ENCODE measurements at places on chromosomes 3 and 15.

GRCh38 chr3:42066516-42067181 lies 24.5 kb upstream of the TRAK1 start:
- no peaks in the 10 kb centered on the region for H3K36me3 ChIP-seq
- H3K27me3 ChIP-seq = no peaks in the 10 kb centered on the region
- DNase-seq = no peak

GRCh38 chr15:40306908-40307307 lies 827 bp downstream of the PLCB2 start:
- no peak overlapping the region for H3K27ac ChIP-seq
- no peaks in the 10 kb centered on the region for H3K36me3 ChIP-seq
- no peak overlapping the region for H3K4me3 ChIP-seq
- no peaks in the 10 kb centered on the region for H3K4me1 ChIP-seq
- H3K27me3 ChIP-seq = no peaks in the 10 kb centered on the region

- no peak overlapping the region for H3K27ac ChIP-seq
- H3K4me1 ChIP-seq = no peaks in the 10 kb centered on the region
- no peak overlapping the region for H3K4me3 ChIP-seq
- no peaks in the 10 kb centered on the region for H3K36me3 ChIP-seq
- peaks cover 11% of the 10 kb centered on the region for H3K27me3 ChIP-seq
Measured at GRCh38 chr15:68494573-68495110, 62.7 kb upstream of the ITGA11 start.

DNA sequence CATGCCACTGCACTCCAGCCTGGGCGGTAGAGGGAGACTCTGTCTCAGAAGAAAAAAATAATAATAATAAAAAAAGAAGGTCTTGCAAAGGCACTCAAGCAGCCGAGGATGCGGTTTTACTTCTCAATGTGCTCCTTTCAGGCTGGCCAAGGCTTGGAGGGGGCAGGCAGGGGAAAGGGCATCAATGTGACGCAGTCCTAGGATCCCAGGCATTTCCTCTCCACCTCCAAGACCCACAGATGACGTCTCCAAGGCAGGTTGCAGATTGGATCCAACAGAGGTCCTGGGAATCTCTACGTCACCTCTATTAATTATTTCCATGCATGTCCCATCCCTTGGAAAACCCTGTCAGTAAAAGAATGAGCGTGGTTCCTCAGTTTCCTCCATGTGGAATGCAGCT lies 56.2 kb downstream of the FAM43A start:
- no peak for DNase-seq
- H3K4me3 ChIP-seq = no peak overlapping the region
- peaks cover 11% of the 10 kb centered on the region for H3K4me1 ChIP-seq

DNA sequence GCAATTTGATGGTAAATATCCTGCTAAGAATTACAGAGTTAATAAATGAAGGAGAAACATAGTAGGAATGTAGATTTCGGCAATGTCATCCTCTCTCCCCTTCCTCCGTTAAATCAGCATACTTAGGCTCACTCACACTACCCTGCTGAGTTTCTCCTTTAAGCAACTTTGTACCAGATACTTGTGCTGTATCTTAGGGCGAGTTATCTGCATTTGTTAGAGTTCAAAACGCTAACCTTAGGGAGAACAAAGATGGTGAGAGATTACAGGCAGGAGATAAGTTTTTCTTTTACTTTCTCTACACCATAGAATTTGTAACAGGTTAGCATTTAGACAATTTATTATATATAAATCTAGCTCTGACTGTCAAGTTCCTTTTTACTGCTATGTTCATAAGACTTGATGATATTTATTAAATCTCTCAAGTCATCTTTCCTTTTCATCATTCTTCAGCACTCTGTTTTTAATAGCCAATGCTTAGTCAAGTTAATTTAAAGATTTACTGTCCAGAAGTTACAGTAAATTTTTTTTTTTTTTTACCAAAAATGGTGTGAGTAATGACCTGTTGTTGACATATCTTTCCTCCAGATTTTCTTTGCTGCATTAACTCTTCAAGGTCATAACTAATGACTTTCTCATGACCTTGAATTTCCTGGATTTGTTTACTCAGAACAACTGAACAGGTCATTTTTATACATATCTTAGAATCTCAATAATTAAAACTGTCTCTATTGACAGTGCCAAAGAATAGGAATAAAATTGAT lies 22.2 kb downstream of the SUCNR1 start:
- H3K27me3 ChIP-seq = no peaks in the 10 kb centered on the region
- H3K4me1 ChIP-seq = peaks cover 18% of the 10 kb centered on the region

DNA sequence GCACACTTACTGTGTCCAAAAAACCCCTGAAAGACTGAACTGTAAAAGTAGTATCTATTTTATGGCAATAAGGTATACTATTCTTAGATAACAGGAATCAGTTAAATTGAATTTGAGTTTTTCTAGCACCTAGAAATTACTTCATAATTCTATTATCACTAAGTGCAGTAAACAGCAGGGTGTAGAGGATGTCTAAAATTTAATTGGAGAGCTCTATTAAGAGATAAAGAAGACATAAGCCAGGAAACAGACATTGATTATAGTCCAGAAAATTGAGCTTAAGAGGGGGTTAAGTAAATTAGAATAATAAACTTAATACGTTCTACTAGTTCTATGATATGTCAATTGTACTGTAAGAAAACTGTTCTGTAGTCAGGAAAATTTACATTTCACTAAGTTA lies 403.5 kb upstream of the CBLB start:
- H3K4me1 ChIP-seq = no peaks in the 10 kb centered on the region
- H3K36me3 ChIP-seq = no peaks in the 10 kb centered on the region
- no peak overlapping the region for H3K27ac ChIP-seq
- DNase-seq = no peak

DNA sequence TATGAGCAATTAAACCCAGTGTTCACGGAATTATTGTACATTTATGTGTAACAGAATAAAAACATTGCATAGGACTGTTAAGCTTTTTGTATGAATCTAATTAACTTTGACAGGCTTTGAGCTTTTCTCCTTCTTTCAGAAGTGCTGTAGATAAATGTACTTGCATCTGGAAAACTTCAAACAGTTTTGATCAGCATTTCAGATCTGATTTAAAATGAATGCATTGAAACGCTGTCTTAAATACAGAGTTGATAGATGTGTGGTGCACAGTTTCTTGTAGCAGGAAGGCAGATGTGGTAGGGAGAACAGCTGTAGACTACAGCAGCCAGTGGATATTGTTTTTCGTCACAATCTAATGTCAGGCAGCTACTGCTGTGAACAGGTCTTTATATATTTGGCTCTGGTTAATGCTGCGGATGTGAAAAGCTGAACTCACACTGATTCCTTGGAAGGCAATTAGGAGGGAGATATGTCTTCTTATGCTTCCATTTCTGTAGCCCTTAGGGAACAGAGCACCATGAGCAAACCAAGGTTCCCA lies 193.8 kb upstream of the GOLIM4 start:
- H3K36me3 ChIP-seq = no peaks in the 10 kb centered on the region
- H3K27ac ChIP-seq = no peak overlapping the region
- no peak for DNase-seq
- peaks cover 9% of the 10 kb centered on the region for H3K27me3 ChIP-seq

GRCh38 chr3:19254189-19254588 lies 105.9 kb downstream of the KCNH8 start:
- no peaks in the 10 kb centered on the region for H3K36me3 ChIP-seq
- no peak overlapping the region for H3K4me3 ChIP-seq
- no peak overlapping the region for H3K27ac ChIP-seq
- H3K4me1 ChIP-seq = no peaks in the 10 kb centered on the region

DNA sequence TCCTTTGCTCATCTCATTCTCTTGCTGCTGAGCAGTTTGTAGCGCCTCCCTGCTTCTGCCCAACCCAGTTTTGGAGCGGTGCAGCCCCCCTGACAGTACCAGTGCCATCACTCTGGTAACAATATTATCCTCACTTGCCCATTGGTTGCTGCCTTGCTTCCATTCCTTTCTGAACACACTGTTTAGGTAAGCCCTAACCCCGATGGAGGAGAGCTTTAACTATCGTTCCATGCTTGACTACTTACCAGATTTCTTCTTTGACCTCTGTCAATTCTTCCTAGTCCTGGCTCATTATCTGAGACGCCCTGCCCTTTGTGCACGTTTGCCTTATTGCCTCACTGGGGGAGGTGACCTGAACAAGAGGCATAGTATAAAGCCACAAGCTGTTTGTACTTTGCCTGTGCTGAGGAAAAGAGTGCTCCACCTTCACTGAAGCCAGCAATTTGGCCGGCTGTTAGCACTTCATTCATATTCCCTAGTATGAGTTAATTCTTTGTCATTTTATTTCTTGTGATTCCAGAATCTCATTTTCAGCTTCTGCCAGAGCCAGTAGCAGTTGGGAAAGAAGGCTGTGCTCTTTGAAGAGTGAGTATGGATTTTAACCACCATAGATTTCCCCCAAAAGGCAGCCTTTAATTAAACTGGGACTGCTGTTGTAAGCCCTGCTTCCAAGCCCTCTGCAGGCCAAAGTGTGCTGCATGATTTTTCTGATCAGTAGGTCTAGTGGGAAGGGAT lies 11.9 kb downstream of the ABHD6 start:
- DNase-seq = no peak
- no peaks in the 10 kb centered on the region for H3K27me3 ChIP-seq
- no peak overlapping the region for H3K4me3 ChIP-seq
- H3K4me1 ChIP-seq = no peaks in the 10 kb centered on the region
- H3K27ac ChIP-seq = no peak overlapping the region

- DNase-seq = no peak
- H3K4me1 ChIP-seq = no peaks in the 10 kb centered on the region
- H3K36me3 ChIP-seq = no peaks in the 10 kb centered on the region
Measured at GRCh38 chr3:29637068-29637467, 356.2 kb downstream of the RBMS3 start.

- H3K4me3 ChIP-seq = no peak overlapping the region
- no peak overlapping the region for H3K27ac ChIP-seq
- no peak for DNase-seq
- H3K36me3 ChIP-seq = no peaks in the 10 kb centered on the region
Measured at GRCh38 chr3:79822076-79822475, 54.3 kb upstream of the ROBO1 start.

- H3K27me3 ChIP-seq = no peaks in the 10 kb centered on the region
- no peak overlapping the region for H3K4me3 ChIP-seq
- no peak overlapping the region for H3K27ac ChIP-seq
- DNase-seq = no peak
- no peaks in the 10 kb centered on the region for H3K36me3 ChIP-seq
- H3K4me1 ChIP-seq = peaks cover 10% of the 10 kb centered on the region
Measured at GRCh38 chr3:122973893-122974615, 53.5 kb downstream of the SEMA5B start.

DNA sequence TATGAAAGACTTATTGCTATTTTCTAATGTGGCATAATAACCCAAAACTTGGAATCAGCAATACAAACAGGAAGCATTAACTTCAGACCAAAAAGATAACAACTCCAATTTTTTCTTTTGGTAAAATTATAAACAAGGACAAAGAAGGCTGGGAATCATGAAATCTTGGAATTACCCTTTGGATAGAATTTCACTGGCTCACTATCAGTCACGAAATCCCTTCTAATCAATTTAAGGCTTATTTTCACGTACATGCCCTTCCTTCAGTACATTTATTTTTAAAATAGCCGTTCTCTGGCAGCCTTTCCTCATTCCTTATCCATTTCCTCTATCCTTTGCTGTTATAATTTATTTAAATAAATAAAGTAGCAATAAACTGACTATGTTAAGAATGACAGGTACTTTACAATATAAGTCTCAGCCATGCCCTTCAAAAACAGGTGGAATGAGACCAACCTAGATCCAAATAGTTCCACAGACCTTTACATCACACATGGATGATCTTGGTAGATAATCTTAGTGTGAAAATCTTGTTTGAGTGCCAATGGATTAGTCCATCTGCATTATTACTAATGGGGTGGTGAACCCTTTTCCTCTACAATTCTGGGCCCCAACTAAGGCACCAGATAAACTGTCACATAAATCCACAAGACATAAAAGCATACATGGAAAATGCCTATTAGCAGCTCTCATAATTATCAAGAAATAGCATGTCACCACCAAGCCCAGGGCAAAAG lies 38.9 kb downstream of the ABI3BP start:
- DNase-seq = no peak
- peak overlapping the region; percentile 1 for H3K27ac ChIP-seq
- H3K4me1 ChIP-seq = no peaks in the 10 kb centered on the region
- no peak overlapping the region for H3K4me3 ChIP-seq

DNA sequence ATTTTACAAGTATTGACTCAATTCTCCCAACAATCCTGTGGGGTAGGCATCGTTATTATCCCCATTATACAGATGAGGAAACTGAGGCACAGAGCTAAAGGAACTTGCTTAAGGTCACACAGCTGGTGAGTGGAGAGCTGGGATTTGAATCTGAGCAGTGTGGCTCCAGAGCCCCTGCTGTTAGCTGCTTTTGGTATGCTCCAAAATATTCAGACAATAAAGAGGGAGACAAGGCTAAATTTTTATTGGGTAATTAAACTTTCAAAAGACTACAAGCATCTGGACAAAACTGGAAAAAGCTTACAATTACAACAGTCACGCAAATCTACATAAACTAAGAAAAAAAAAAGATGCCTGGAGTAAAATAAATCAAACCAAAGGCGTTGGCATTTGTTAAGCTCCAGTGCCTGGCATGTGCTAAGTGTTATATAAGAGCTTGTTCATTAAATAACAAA lies 27.7 kb downstream of the CCDC13 start:
- H3K4me3 ChIP-seq = no peak overlapping the region
- no peak overlapping the region for H3K27ac ChIP-seq
- H3K4me1 ChIP-seq = no peaks in the 10 kb centered on the region
- no peak for DNase-seq
- H3K27me3 ChIP-seq = no peaks in the 10 kb centered on the region

GRCh38 chr3:21238661-21239060 lies 512.3 kb downstream of the ZNF385D start:
- H3K4me1 ChIP-seq = no peaks in the 10 kb centered on the region
- no peaks in the 10 kb centered on the region for H3K36me3 ChIP-seq
- H3K27me3 ChIP-seq = no peaks in the 10 kb centered on the region

GRCh38 chr15:75554717-75555116 lies 24.4 kb downstream of the PTPN9 start:
- H3K27me3 ChIP-seq = no peaks in the 10 kb centered on the region
- H3K27ac ChIP-seq = no peak overlapping the region
- H3K36me3 ChIP-seq = peaks cover under 1% of the 10 kb centered on the region

DNA sequence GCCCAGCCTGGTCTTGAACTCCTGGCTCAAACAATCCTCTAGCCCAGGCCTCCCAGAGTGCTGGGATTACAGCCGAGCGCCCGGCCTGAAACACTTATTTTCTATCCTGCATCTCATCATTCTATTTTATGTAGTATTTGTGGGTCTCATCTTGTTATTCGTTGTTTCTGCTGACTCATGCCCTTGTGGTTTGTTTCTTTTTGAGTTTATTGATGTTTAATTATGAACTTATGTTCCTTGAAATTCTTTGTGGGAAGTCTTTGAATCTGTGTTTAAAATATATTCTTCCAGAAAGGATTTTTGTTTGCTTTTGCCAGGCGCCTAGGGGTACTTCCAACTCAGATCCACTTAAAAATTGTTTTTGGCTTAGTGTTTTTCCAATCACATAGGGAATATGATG lies 78.3 kb upstream of the C15orf39 start:
- H3K36me3 ChIP-seq = no peaks in the 10 kb centered on the region
- peaks cover 17% of the 10 kb centered on the region for H3K4me1 ChIP-seq
- peak overlapping the region; percentile 11 for H3K27ac ChIP-seq
- no peak overlapping the region for H3K4me3 ChIP-seq
- H3K27me3 ChIP-seq = no peaks in the 10 kb centered on the region

Data from RWPE2 (cell line).